AG04450 (cell line): ENCODE measurements at places on chromosomes 16 and 17. TPM values are rescaled to one million over a fixed set of nuclear protein-coding genes. Genes with fewer than 3 reads are reported as not detected.

The MRPS34 gene
- polyA plus RNA-seq: 55.8 and 62.2 TPM in 2 replicates

The KCNH4 gene
- 0.01 and 0.02 TPM in 2 replicates for polyA plus RNA-seq

The SYT17 gene
- polyA plus RNA-seq: 0.21 and 0.27 TPM in 2 replicates

The NEK8 gene
- polyA plus RNA-seq: 2.5 and 3.0 TPM in 2 replicates

The SLC6A4 gene
- 0.02 TPM in 1 of 2 replicates, not detected in the other for polyA plus RNA-seq

The TBC1D3G gene
- not detected in 2 replicates for polyA plus RNA-seq

The INCA1 gene
- 0.29 and 0.56 TPM in 2 replicates for polyA plus RNA-seq

The BLMH gene
- polyA plus RNA-seq: 19.4 and 20.3 TPM in 2 replicates

The RPGRIP1L gene
- polyA plus RNA-seq: 9.1 and 13.0 TPM in 2 replicates

The ACE gene
- 0.99 and 1.1 TPM in 2 replicates for polyA plus RNA-seq

DNA sequence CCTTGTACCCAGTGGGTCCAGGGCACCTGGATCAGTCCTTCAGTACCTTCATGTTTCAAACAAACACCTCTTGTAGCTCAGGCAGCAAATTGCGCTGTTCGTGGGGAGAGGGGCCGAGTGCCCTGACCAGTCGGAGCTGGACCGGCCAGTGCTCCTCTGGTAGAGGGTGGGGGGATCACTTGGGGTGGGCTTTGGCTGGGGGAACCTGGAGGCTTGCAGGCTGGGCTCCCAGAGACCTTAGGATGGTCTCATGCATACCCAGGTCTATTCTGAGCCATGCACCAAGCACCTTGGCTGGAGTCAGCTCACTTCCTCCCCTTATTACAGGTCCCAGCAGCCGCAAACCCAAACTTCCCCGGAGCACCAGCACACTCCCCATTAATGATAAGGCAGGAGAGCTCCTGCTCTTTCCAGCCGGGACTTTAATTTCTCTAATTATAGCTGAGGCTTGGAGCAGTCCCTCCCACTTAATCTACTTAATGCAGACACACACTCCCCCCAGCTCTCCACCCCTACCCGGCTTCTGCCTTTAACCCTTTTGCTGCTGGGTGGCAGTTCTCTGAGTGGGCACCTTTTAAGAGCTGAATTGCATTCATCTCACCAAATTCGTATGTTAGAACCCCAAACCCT, 26.3 kb upstream of the MGAT5B start:
- no peak for DNase-seq

GRCh38 chr17:57332501-57332900, 76.2 kb downstream of the MSI2 start:
- DNase-seq: no peak

DNA sequence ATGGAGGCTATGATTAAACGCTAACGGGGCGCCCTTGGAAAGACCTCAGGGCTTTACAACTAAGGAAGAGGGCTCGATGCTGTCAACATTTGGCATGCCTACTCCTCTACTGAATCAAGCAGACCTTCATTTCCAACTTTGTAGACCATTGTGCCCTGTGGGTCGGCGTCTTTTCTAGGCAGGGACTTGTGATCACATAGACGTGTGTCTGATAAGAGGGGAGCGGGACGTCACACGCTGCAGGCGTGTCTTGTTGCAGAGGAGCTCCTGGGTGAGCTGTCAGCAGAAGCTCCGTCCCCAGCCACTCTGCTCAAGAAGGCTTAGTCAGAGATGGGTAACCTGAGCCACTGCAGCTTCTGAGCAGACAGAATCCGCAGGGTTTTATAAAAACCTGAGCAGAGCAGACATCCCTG, 2.8 kb downstream of the MAPK8IP3 start:
- peak; percentile 45 for DNase-seq

DNA sequence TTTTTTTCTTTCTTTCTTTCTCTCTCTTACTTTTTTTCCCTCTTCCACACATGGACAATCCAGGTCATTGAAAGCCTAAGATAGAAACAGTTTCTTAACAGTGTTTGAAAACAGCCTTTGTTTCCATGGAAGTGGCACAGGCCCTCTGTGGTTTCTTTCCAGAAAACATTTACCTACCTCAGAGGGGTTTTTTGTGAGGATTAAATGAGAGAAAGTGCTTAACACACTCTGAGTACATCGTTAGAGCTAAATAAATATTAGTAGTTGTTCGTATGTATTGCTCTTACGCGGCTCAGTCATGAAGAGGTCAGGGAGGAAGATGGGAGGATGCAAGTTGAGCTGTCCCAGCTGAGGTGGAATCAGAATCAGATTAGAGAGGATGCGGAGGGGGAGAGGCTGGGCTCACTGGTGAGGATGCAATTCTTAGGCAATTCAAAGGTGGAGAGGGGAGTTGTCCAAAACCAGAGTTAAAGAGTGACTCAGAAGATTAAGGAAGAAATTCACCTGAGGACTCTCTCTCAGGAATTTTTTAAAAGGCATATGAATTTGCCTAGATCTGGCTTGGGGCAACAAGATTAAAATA, 345.4 kb downstream of the PMP22 start:
- DNase-seq: no peak

GRCh38 chr17:4861052-4861451, 27.9 kb downstream of the MINK1 start:
- no peak for DNase-seq

GRCh38 chr17:28975646-28976045, 24.3 kb upstream of the PHF12 start:
- no peak for DNase-seq

- no peak for DNase-seq
Measured at GRCh38 chr16:58243528-58244004, 45.7 kb upstream of the CSNK2A2 start.

GRCh38 chr17:63113167-63113566, 147.1 kb downstream of the TANC2 start:
- no peak for DNase-seq

- DNase-seq: peak; percentile 65
Measured at GRCh38 chr16:2838928-2839327, 8.8 kb downstream of the ZG16B start.

DNA sequence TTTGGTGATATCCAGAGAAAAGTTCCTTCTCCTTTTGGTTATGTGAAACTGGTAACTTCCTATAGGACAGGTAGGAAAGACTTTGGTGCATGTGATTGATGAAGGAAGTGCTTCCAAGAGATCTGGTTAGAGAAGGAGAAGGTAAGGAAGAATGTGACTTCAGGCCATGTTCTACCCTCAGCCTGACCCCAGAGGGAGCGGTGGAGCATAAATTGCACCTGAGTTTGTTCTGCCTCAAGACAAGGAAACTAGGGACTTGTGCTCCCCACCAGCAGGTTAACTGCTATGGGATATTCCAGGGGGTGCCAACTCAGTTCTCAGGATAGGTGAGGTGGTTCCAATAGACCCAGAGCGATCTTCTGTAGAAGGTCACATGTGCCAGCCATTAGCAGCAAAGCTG, 299.3 kb upstream of the XYLT1 start:
- DNase-seq: no peak

DNA sequence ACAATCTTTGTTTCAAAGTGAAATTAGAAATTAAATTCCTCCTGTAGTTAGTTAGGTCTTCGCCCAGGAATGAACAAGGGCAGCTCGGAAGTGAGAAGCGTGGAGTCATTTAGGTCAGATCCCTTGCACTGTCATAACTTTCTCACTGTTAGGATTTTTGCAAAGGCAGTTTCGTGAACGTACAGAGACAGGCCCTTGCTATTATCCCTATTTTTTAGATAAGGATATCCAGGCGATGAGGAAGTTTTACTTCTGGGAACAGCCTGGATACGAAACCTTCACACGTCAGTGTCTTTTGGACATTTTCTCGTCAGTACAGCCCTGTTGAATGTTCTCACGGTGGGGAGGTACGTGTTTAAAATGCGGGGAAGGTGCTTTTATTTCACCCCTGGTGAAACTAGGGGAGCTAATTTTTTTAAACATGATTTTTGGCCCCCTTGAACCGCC, 318 bp upstream of the RBL2 start:
- no peak for DNase-seq

GRCh38 chr17:46202424-46202823, 9.2 kb upstream of the KANSL1 start:
- no peak for DNase-seq

GRCh38 chr17:81737947-81738800, 26.1 kb downstream of the SLC25A10 start:
- no peak for DNase-seq

DNA sequence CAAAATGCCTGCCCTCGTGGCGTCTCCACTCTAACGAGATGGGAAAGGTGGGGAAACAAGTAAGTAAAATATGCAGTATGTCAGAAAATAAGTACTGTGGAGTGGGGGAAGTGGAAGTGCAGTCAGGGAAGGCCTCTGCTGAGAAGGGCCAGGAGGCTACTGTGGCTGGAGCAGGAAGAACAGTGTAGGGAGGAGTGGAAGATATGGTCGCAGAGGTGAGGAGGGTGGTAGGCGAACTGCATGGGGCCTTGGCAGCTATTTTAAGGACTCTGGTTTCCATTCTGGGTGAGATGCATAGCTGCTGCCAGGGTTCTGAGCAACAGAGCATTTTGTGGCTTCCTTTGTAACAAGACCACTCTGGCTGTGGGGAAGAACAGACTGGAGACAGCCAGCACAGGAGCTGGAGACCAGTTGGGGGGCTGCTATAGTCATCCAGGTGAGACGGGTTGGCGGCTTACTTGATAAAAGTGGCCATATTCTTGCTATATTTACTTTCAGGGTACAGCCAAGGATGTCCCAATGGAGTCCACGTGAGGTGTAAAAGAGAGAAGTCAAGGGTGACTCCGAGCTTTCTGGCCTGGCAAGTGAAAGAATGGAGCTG, 42.6 kb downstream of the CYTH1 start:
- no peak for DNase-seq

GRCh38 chr17:37197336-37197735, 178.4 kb upstream of the C17orf78 start:
- no peak for DNase-seq

DNA sequence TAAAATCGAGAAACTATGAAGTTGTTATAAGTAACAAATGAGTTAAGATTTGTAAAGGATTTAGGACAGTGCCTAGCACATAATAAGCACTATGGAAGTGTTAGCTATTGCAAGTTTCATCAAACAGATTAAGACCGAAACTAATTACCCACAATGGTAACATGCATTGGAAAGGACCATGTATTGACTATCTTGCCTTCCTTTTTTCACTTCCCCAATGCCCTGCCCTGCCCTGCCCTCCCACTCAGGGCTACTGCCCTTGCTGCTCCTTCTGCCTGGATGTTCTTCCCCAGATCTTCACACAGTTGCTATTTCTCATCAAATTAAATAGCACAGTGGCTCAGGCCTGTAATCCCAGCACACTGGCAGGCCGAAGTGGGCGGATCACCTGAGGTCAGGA, 202.1 kb upstream of the PSMD7 start:
- no peak for DNase-seq

DNA sequence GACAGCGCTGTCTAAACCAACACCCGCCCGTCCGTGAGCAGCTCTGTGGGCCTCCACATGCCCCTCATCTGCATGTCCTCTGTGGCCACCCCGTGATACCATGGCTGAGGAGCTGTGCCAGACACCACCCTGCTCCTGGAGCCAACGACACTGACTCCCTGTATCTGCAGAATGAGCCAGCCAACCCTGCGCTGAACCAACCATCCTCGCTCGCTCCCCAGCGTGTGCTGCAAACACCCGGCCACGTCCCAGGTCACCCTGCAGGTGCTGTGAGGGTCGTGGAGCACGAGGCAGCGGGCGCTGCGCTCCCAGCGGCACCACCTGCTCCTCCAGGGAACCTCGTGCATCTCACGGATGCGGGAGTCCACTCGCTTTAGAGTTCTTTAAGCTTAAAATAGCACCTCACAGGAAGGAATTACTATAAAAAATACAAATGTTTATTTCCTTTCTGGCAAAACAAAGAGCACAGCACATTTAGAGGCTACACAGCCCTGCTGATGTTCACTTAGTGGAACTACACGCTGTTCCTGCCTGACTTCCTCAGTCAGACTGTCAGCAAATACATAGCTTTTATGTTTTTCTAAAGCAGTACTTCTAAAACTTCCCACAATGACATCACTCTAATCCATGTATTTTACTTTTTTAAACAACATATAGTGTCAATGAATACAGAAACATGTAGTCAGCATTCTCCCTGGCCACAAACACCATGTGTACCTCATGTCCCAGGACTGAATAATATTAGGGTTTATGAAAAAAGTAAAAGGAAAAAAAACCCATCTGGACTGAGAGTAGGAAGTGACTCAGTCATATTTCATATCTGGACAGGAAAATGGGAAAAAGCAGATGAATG, 43.5 kb downstream of the MAP1LC3B start:
- peak; percentile 84 for DNase-seq

DNA sequence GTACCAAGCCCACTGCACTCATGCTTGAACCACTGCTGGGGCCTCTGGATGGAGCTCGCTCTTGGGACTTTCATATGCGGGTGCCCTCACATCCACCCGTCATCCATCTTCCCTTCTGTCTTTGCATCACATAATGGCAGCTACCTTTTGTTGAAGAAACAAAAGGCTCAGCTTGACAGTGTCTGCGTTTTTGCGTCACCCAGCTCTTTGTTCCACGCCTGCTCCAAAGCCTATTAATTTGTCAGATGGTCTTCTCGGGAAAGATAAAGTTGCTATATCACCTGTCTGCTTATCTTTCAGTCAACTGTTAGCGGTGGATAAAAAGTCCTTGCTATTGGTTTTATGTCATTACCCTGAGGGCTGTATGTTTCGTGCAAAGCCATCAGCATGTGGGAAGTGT, 18.1 kb upstream of the BCO1 start:
- DNase-seq: no peak

- no peak for DNase-seq
Measured at GRCh38 chr17:7885367-7886226, 3.0 kb upstream of the CHD3 start.

- DNase-seq: no peak
Measured at GRCh38 chr17:44315760-44316731, 7.6 kb downstream of the RUNDC3A start.

- DNase-seq: no peak
Measured at GRCh38 chr17:72184805-72185204, 64.0 kb downstream of the SOX9 start.

DNA sequence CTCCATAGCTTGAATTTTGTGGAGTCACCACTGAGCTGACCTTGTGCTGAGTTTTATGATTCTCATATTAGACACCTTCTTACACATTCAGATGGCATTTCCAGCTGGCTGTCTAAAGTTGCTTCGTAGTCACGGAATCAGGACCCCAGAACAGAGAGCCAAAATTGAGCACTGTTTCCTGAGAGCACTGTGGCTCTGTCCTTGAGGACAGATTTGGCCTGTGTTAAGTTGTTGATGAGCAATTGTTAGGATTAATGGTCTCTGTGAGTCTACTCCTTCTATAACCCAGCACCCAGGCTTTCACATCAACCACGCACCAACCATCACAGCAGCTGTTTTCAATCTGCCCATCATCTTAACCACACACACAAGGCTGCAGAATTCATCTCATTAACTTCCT, 277.5 kb upstream of the HSBP1 start:
- DNase-seq: no peak

- DNase-seq: no peak
Measured at GRCh38 chr16:67883872-67884261, 818 bp upstream of the NRN1L start.

DNA sequence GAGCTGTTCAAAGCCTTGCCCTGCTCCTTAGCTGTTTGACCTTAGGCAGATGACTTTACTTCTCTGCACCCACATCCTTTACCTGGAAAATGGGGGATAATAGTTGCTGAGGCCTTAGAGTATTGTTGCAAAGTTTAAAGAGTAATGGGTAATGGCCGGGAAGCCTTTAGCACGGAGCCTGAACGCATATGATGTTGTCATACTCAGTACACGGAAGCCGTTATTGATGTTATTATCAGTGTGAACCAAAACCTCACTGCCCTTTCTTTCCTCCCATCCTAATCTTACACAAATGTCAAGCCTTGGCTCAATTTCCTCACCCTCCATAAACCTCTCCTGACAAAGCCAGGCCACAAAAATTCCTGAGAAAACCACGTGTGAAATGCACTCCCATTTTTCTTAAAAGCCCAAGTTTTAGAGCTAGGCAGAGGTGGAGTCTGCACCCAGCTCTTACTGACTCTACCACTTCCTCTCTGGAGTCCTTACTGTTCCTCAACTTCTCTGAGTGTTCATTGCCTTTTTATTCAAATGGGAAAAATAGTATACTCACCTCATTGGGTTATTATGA, 67.3 kb upstream of the CACNG3 start:
- no peak for DNase-seq
